ENCODE measurements at places on chromosomes 6 and 20.
A peak's percentile ranks its signal among the peaks of the same experiment; 100 is the strongest.

DNA sequence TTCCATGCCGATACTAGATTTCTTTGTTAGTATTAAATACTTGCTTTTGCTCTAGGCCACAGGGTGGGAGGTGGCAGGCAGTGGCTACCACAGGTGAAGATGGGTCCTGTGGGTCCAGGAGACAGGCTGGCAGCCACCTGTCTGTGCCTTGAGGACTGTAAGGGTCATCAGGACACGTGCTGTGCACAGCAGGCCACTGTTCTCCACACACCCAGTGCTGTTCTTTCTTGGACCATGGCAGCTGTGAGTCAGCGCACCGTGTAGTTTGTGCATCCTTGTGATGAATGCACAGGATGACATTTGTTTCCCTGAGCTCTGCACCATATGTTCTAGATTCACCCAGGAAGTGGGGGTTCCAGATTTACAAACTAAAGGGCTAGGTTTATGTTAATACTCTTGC, 317.0 kb downstream of the ZFAND3 start:
- DNase-seq: no peak

GRCh38 chr6:168030218-168030746, 32.8 kb downstream of the KIF25 start:
- DNase-seq: no peak

DNA sequence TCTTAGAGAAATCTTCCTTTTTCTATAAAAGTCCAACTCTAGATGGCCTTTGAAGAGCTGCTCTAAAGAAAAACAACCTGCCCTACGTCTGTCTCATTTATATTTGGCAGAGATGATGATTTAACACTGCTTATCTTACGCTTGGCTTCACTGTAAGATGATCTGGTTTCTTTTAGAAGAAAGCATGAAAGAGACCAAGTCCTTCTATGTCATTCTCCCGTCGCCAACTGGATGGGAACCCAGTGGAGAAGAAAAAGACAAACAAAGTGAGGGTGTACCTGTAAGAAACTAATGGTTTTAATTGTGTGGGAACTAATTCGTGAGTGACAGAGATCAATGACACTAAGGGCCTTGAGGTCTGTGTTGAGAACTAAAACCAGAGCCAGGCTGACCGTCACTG, 92.8 kb downstream of the MBOAT1 start:
- DNase-seq: no peak

DNA sequence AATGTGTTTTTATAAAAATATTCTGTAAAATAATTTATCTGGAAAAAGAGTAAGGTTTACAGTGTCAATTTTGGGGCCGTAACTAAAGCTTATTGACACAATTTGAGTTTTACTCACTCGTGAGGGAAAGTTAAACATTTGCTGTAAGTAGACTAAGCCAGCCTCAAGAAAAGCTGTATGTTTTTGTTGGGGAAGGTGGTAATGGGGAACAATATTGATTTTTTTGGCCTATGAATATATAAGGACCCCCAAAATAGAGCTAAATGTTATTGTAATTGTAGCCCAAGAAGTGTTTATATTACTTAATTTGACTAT, 1.4 kb downstream of the SENP6 start:
- no peak for DNase-seq

- DNase-seq: no peak
These were observed 477.2 kb downstream of the EYS start for GRCh38 chr6:65229825-65230224.

DNA sequence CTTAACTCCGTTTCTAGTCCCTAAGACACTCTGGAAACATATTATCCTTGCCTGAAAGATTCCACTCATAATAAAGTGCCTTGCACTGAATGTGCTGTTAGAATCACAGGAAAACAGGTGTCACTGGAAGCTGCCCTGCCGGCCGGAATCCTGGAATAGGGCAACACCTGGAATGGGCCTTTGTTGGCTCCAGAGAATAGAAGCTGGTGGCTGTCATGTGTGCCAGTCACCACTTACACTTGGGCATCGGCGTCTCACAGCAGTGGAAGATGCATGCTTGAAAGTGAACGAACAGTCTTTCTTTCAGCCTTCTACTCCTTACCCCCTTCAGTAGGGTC, 90.8 kb upstream of the AFDN start:
- DNase-seq: no peak

- no peak for DNase-seq
These were observed 22.2 kb upstream of the ADGRG6 start for GRCh38 chr6:142279350-142280180.

GRCh38 chr6:87897663-87898062, 150.0 kb upstream of the SPACA1 start:
- DNase-seq: no peak

GRCh38 chr20:36591854-36592641, 13.5 kb upstream of the RAB5IF start:
- peak; percentile 58 for DNase-seq

DNA sequence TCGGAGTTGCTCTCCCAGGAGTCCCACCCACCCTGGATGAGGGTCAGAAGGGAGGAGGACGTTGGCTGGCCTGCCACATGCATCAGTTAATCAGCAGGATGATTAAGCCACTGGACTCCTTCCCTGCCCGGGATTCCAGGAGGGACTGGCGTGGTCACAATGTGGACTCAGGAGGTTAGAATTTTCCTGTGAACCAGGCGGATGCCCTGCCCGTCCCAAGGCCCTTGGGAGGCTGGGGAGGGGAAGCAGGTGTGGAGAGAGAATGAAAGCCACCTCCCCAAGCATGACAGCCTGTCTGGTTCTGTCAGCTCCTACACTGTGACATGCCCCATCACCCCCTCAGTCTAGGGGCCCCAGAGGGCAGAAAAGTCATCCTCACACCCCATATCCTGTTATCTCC, 11.6 kb upstream of the ITPR3 start:
- no peak for DNase-seq

DNA sequence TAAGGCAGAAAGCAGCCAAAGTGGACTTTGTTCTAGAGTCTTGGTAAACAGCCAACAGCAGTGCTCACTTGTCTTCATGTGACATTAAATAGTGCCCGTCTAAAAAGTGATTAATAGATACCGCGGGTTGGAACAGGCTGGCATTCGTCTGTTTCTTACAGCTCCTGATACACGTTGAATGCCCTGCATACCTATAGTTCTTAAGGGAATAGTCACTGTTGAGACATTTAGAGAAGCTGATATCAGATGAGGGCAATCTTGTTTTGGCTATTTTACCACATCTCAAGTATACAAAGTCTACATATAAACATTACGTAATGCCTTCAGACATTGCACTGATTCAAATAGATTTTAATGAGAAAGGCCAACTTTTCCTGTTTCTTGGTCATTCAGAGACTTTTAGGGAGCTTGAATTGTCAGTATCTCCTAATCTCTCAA, 374.9 kb upstream of the FLRT3 start:
- no peak for DNase-seq

- no peak for DNase-seq
These were observed 34.2 kb downstream of the FOXC1 start for GRCh38 chr6:1643830-1644445.

DNA sequence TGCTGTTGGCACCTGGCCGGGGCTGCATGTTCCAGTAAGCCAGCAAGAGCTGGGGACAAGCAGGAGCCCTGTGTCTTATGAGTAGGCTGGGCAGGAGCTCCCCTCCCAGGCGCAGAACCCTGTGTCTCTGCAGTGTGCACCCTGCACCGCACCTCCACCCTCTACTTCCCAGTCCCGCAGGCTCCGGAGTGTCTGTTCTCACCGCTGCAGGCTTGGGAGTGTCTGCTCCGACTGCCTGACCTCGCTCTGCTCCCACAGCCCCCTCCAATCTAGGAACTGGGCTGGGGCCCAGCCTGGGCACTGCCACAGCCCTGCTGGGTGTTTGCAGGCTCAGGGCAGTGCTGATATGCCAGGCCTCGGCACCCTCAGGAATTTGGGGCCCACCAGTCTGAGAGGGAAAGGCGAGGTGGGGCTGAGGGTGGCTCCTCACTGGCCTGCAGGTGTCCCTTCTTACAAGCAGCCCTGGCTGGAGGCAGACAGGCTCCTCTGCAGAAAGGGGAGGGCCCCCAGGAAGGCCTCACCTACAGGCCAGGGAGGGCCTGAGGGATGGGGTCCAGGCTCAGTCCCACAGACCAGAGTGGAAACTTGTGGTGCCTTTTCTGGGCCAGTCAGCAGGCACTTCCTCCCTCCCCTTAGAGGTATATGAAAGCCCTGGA, 871.6 kb upstream of the GJE1 start:
- DNase-seq: no peak

DNA sequence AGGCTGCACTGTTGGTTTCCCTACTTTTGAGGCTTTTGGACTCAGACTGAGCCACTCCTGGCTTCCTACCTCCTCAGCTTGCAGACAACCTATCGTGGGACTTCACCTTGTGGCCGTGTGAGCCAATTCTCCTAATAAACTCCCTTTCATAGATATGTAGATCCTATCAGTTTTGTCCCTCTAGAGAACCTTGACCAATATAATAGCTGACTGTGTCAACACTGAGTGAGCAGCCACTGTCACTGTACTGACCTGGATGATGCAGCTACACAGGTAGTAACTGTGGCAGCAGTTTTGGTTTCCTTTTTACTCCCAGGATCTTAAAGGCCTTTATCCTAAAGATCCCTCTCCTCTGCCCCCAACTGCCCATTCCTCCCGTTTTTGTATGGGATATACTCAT, 70.2 kb downstream of the SLC22A3 start:
- DNase-seq: no peak

DNA sequence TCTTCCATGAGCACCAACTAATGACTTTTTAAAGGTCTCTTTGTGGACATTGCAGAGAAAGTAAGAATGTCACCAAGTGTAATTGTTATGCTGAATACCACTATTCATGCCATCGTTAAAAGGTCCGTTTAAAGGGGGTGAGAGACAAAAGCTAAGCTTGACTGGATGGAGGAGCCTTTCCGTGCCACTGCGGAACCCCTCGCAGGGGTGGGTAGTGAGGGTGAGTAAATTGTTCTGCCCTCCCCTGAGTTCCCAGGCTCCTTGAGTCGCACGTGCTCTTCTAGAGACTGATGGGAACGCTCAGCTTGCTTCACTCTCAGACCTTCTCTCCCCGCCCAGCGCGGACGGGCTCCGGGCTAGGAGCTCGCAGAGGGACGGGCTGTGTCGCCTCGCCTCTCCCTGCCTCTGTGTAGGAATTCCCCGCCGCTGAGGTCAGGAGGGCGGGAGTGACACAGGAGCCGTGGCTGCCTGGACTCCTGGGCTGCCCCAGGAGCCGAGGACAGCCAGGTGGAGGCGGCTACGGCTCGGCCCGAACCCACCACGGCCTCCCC, 314.8 kb upstream of the QKI start:
- no peak for DNase-seq

- DNase-seq: no peak
These were observed 91.6 kb downstream of the LINC00237 start for GRCh38 chr20:21014528-21014927.

DNA sequence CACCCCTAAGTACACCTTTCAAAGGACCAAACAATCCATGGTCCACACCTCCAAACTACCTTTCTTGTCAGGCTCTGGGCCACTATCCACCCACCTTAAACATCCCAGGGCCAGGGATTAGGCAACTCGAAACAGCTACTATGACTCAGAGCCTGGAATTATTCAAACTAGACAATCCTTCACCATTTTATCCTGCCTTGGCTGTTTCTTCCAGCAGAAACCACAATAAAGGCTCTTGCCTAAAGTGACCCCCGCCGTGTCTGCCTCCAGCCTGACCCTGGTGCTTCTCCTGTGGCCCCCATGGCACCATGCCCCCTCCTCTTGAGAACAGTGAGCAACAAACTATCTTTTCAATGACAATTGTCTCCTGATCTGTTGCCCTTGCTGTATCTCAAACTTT, 195.5 kb downstream of the EPM2A start:
- DNase-seq: no peak

GRCh38 chr6:48706310-48706709, 595.3 kb upstream of the PTCHD4 start:
- DNase-seq: no peak

GRCh38 chr20:52799130-52799529, 173.0 kb upstream of the TSHZ2 start:
- DNase-seq: no peak

DNA sequence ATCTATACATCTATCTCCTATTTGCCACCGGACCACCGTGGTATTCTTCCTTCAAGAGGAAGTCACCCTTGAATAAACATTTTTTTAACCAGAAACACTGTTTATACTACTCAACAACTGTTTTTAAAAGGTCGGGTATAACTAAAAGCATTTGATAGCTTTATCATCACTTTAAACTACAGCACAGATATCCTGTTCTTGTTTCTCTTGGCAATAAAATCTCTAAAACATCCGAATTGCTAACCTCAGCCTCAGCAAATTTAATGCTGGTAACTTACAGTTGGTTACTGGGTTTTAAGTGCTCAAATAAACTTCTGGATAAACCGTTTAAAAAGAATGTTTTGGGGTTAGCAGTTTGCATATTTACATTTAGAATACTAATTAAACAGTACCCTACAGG, 20.4 kb downstream of the ZUP1 start:
- DNase-seq: no peak

DNA sequence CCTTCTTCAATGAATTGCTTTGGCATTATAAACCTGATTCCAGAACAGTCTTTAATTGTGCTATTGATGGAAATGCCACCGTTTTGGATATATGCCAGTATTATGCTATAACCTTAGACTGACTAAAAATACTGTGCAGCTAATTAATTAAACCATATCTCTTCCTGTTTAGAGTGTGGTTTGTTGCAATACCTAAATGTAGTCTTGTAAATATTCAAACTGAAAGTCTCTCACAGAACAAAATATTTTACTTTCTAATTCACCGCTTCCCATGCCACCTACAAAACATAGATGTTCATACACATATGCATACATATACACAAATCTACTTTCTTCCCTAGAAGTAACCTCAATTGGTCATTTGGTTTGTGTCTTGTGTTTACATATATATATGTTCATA, 126.6 kb downstream of the SIM1 start:
- DNase-seq: no peak

DNA sequence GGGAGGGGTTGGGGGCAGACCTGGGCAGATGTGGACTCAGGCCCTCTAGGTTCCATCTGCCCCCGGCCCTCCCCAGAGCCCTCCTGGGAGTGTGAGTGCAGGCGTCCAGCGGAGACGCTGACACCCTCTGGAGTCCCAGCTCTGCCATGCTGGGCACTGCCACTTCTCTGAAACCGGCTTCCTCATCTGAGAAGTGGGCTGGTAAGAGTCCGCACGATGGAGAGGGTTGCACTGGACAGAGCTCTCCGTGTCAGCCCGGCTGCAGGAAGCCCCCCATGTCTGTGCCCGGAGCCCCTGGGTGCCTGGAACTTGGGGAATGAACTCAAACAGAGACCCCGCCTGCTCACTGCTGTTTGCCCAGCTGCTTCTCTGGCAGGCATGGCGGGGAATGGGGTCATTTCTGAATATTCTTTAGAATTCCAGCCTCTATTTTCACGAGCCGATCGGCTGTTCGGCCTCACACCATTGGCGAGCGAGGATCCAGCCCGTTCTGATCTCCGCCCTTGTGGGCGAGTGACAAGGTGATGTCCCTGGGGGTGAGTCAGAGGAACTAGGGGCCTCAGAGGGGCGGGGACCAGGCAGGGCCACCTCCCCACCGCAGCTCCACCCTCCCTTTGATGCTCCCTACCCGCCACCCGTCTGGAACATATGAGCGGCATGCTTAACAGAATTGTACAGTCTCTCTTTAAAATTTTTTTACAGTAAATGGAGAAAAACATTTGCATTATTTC, 47.8 kb upstream of the GATA5 start:
- peak; percentile 85 for DNase-seq

Measured in stimulated activated CD8-positive, alpha-beta memory T cell treated with anti-CD3 and anti-CD28 coated beads, Interleukin-4, amount 100 ng/mL, for 48 hours (primary cell).